Stimulated activated CD4-positive, alpha-beta T cell treated with anti-CD3 and anti-CD28 coated beads, Interleukin-1b, Interleukin-23, amount 100 ng/mL, for 48 hours (primary cell): ENCODE measurements at places on chromosomes 2 and 18.

GRCh38 chr18:78627551-78628346, 351.9 kb upstream of the SALL3 start:
- no peak for DNase-seq

DNA sequence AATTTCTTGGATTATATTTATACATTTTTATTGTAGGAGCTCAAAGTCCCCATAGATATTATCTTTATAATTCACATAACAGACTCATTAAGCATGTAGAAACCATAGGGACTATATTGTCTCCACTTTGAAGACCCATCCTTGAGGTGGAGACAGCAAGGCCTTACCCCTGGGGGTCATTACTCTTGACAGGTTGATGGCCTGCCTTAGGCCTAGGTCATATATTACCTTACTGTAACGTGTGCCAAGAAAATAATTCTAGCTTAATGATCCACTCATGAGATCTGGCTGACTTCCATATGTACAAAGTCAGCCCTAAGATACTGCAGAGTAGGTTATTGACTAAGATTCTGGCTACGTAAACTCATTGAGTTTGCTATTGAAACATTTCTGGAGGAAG, 65.4 kb upstream of the GLS start:
- no peak for DNase-seq

DNA sequence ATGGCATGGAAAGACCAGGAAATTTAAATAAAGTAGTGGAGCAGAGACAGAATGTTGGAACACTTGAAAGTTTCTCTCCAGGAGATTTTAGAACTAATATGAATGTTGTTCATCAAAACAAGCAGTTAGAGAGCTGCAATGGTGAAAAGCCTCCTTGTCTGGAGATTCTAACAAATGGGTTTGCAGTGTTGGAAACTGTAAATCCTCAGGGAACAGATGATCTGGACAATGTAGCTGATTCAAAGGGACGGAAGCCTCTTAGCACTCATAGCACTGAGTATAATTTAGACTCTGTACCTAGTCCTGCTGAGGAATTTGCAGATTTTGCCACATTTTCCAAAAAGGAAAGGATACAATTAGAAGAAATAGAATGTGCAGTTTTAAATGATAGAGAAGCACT, 27.7 kb downstream of the AFTPH start:
- DNase-seq = no peak

GRCh38 chr18:75783566-75784281, 356.2 kb upstream of the SMIM21 start:
- no peak for DNase-seq

DNA sequence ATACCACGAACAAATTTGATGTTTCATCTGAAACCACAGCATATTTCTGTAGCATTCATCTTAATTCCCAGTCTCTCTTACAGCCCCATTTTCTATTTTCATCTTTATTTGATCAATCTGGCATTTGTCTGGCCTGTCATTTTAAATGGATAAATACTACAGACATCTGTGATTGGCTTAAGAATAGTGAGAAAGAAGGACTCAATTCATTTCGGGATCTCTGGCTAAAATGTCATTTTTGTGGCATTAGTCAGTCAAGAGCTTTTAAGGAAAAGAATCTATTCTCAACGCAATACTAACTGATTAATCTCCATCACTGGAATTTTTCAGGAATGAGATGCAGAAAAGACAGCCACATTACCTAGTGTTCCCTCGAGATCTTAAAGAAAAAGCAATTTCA, 585.9 kb downstream of the IRS1 start:
- DNase-seq = no peak

GRCh38 chr2:73685764-73686438, 43.7 kb upstream of the NAT8 start:
- DNase-seq = no peak

GRCh38 chr2:203972066-203972465, 35.5 kb downstream of the ICOS start:
- DNase-seq = no peak

- no peak for DNase-seq
Measured at GRCh38 chr2:219637842-219638185, 10.4 kb downstream of the SLC4A3 start.

DNA sequence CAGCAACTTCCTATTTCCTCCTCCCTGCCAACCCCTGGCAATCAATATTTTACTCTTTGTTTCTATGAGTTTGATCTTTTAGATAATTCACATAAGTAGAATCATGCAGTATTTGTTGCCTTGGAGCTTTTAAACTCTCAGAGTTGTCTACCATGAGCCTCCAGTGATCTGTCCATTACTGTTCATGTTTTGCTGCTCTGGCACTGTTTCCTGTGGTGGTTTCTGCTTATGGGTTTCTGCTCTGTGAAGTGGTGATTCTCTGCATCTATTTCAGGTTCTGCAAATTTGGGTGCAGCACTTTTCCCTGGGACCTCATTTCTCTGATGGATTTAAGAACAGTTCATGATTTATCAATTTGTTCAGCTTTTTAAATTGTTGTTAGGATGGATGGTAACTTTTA, 908.1 kb upstream of the FANCL start:
- DNase-seq = no peak

GRCh38 chr2:15968280-15969178, 28.2 kb downstream of the MYCN start:
- DNase-seq = peak; percentile 76

DNA sequence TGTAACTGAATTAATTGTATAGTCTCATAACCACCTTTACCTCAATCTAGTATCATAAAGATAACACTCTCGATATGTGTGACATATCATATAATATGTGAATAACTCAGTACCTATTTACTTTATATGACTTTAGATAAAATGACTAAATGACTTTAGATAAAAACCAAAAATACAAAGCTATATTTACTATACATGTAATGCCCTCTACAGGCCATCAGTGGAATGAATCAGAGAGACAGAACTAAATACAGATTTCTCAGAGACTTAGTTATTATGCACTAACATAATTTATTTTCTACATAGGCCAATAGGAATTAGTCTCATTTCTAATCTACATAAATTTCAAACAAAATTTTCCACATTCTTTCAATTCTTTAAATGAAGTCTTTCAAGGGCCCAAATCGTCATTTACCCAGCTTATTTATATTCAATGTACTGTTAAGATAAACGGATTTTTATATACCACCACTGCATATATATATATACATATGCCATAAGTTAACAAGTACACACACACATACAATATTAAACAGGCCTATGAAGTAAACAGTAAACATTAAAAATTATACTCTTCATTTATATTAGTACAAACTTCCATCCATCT, 219.9 kb downstream of the EXOC6B start:
- DNase-seq = no peak

GRCh38 chr18:6052449-6052913, 157.2 kb upstream of the TMEM200C start:
- no peak for DNase-seq

DNA sequence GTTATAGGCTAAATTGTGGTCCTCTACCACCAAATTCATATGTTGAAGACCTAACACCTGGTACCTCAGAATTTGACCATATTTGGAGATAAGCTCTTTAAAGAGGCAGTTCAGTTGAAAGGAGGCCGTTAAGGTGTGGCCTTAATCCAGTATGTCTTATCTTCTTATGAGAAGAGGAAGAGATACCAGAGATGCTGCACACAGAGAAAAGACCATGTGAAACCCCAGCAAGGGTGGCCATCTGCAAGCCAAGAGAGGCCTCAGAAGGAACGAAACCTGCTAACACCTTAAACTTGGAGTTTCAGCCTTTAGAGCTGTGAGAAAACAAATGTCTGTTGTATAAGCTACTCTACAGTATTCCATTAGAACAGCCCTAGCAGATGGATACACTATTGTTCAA, 528.1 kb upstream of the DCC start:
- no peak for DNase-seq

- DNase-seq = no peak
Measured at GRCh38 chr2:9287400-9288045, 80.9 kb downstream of the ASAP2 start.

DNA sequence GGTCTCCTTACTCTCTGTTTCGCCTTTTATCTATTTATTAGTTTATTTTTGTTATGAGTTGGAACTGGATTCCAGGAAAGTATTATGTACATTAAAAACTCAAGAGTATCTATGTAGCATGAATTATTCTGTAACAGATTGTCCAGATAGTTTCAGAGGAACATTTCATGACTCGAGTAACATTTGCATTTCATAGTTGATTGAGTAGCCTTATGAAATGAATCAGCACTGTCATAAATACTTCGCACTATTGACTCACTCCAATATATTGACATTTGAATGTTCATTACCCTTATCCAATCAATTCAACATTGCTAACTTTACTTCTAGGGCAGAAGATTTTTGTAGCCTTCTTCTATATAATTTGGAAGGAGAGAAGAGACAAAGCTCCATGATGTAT, 11.3 kb upstream of the VRK2 start:
- DNase-seq = no peak

- no peak for DNase-seq
Measured at GRCh38 chr2:116467243-116467642, 1347.2 kb upstream of the DDX18 start.
